Right atrium auricular region (tissue), 2 donors: ENCODE measurements at places on chromosomes 4 and X.

- DNase-seq = no peak
Measured at GRCh38 chr4:7199129-7199725, 6.9 kb downstream of the SORCS2 start.

- no peak for DNase-seq
Measured at GRCh38 chrX:729583-730409, 99.2 kb downstream of the SHOX start.

DNA sequence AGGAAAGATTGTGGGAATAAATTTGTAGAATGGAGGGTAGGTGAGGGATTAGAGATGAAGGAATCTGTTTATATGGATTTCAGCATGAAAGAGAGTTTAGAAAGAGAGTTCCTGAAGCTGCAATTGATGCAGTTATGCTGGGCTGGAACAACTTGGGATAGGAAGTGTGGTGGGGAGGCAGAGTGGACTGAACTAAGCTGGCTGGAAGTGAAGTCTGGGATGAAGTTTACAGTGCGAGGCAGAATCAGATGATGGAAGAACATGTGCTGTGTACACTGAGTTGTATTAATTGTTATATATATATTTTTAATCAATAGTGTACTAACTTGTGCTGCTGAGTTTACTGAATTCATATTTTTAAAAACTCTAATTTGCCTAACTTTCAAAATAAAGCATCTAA lies 461.9 kb downstream of the SPRY1 start:
- DNase-seq = no peak

DNA sequence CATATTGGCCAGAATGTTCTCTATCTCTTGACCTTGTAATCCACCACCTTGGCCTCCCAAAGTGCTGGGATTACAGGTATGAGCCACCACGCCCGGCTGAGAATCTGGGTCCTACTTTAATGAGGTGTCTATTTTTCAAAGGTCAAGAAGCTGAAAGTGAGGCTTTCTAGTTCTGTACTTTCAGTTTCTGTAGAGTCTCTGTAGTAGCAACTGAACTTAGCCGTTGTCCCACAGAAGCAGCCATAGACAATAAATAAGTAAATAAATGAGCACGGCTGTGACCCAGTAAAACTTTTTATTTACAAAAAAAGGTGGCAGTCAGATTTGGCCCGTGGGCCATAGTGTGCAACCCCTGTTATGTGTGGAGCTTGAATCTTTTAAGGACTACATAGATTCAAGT lies 92.0 kb downstream of the FNIP2 start:
- no peak for DNase-seq

- DNase-seq = no peak
Measured at GRCh38 chr4:153931804-153932203, 142.9 kb upstream of the SFRP2 start.
